DMS153 (cell line): ENCODE measurements at places on chromosomes 2 and 18.
A peak's percentile ranks its signal among the peaks of the same experiment; 100 is the strongest.

DNA sequence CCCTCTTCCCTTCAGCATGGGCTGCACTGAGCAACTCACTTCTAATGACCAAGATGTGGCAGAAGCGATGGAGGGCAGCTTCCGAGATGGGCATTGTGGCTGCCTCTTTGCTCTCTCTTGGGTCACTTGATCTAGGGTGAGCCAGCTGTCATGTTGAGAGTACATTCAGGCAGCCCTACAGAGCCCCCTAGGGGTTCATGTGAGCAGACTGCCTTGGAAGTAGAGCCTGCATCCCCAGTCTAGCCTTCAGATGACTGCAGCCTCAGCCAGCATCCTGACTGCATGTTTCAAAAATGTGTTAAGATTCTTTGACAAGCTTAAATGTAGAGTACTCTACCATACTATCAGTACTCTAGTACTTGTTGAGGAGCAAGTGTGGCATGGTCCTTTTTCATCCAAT lies 143.9 kb downstream of the NCK2 start:
- no peak for DNase-seq

DNA sequence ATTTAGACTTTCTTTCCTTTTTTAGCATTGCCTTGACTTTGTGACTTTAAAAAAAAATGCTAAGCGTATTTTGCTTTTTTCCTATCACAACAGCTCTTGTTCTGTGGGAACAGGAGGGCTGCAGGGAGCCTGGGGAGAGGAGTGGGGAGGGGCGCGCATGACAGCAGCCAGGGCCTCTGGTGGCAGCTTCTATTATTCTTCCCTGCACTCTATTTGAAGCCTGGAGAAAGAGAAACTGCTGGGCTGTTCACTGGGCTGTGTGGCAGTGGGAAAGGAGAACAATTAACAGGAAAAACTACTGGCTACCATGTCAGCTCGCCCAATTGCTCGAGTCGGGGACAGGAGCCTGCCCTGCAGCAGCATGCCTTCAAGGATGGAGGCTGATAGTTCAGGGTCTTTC lies 119.0 kb upstream of the ZBTB14 start:
- DNase-seq, result no peak

DNA sequence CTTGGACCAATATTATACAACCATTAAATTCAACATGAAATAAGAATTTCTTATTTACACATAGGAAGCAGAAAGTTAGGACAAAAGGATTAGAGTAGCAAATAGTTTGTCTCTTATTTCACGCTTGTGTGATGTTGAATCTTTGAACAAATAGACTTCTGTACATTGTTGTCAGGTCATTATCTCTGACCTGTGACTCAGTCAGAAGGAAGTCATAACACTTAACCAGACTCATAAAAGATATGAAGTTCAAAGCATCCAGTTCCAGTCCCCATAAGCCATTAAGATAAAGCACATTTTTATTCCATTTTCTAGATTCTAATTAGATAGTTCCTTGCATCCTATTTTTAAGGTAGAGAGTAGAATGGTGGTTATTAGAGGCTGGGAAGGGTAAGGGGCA lies 130.8 kb downstream of the UPP2 start:
- DNase-seq, result peak; percentile 58

- DNase-seq, result no peak
Measured at GRCh38 chr2:12251121-12251520, 465.6 kb upstream of the TRIB2 start.

DNA sequence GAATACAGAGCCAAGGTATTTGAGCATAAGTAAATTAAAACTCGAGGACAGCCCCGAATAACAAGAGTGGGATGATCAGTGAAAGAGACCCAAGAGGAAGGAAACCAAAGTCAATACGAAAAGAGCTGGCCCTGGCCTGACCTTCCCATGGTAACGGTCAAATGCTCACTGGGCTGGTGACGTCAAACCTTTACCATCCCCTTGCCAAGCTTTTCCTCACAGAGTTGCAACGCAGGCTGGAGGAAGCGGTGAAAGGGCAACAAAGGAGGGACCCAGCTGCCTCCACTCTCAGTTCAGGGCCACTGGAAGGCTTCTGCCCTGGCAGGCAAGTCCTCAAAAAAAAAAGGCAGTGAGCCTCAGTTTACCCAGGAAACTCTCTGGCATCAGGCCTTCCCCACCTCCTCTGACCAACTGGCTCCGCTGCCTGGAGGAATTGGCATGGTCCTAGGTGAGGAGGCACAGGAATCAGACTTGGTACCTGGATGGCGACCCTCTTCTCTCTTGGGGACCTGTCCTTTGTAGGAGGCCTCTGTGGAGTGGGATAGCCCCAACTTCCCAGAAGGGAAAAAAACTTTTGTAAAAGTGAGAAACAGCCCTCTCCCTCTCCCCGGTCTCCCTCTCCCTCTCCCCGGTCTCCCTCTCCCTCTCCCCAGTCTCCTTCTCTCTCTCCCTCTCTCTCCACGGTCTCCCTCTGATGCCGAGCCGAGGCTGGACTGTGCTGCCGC lies 212.4 kb downstream of the ANAPC1 start:
- DNase-seq, result no peak

DNA sequence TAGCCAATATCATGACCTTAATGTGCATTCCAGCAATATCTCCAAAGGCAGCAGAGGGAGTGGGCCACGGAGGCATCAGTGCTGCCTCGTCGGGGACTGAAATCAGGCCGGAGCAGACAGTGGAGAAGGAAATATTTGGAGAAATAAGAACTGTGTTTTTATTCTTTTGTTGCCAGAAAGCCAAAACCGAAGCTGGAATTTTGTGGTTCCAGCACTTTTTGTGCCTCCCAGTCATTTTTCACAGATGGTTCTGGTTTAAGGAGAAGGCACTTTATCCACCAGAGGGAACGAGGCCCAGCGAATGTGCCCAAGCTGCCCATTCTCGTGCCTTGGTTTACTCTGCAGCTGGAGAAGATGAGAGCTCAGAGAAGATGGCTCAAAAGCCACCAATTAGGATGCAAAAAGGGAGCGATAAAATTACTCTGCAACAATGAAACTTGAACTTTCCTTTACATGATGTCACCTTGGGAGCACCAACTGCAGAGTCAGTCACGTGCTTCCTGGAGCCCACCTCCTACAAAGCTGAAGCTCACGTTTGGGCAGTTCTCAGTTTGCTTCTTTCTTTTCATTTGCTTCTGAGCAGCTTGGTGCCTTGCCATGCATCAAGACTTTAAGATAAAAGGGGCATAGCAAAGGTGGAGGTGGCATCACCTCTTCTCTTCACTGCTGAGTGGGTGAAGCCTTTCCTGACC lies 288.7 kb downstream of the LPIN1 start:
- no peak for DNase-seq

DNA sequence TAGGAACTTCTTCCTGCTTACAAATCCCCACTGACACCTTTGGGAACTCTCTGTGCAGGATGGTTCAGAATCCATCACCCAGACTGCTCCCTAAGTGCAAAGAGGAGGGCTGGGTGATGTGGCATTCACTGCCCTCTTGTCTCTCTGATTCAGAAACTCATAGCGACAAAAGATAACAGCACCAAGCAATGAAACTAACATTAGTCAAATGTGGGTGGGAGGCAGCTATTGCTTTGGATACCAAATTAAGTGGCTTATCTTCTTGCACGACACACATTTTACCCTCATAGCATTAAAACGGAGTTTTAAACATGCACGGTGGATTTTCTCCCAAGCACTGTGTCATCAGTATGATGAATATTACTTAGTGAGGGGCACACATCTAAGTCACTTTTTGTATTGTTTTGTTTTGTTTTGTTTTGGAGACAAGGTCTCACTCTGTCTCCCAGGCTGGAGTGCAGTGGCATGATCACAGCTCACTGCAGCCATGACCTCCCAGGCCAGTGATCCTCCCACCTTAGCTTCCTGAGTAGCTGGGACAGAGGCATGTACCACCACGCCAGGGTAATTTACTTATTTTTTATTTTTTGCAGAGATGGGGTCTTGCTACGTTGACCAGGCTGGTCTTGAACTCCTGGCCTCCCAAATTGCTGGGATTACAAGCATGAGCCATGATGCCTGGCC lies 40.9 kb upstream of the NEB start:
- DNase-seq, result no peak

GRCh38 chr2:192195548-192196418 lies 1.1 kb upstream of the TMEFF2 start:
- no peak for DNase-seq

DNA sequence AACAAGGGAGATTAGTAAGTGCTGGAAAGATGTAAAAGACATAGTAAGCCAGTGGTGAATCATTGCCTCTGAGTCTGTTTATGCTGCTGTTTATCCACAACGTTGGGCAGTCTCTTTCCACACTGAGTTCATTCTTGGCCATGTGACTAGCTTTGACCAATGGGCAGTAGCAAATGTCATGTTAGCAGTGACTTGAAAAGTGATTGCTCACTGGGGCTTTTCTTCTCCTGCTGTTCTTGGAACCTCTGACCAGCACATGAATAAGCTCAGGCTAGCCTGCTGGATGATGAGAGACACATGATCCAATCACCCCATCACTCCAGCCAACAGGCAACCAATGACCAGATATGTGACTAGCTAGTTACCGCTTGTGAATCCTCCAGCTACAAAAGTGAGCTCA lies 360.4 kb downstream of the SLC4A3 start:
- DNase-seq, result no peak
